ENCODE measurements at places on chromosomes 13 and 19.

- no peak for DNase-seq
Observed at GRCh38 chr13:47036294-47037008, 139.6 kb upstream of the HTR2A start.

DNA sequence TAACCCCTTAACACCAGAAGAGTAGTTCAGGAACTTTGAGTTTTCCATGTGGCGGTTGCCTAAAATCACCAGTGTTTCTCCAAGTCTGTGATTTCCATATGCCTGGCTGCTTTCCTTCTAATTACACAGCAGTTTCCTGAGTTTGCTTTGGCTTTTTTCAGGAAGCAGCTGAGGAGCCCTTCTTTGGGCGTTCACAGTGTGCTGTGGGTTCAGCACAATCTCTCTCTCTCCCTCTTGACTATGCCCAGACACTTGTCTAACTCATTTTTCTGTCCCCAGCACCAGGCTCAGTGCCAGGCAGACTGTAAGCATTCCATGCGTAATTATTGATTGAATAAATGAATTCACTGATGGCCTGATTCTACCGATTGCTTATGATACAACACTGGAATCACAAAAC, 19.7 kb downstream of the SCEL start:
- DNase-seq: no peak

GRCh38 chr13:55440465-55441085, 1700.1 kb upstream of the PRR20A start:
- DNase-seq: no peak

DNA sequence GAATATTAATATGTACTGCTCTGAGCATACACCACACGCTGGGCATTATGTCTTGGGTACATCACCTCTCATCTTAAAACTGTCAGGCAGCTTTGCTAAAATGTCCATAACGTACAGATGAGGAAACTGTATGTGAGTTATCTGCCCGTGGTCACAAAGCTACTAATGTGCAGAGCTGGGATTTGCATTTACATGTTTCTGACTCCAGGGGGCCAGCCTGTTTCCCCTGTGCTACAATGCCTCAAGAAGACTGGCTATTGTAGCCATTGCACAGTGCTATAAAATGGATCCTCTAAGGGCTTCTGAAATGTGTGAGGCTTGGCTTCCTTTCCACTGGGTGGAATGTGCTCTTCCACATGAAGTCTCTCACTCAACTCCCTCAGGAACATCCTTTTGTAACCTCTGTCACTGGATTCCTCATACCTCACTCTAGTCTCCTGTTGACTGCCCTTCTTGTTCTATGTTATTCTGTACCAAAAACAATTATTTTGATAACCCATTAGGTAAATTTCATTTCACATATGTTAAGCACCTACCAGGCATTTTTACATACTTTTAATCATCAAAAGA, 95.6 kb upstream of the HTR2A start:
- DNase-seq: no peak

GRCh38 chr13:32121316-32121715, 89.7 kb downstream of the FRY start:
- no peak for DNase-seq

GRCh38 chr19:10427169-10427568, 6.8 kb downstream of the PDE4A start:
- DNase-seq: no peak

GRCh38 chr13:87953381-87953780, 282.2 kb downstream of the SLITRK5 start:
- DNase-seq: no peak

DNA sequence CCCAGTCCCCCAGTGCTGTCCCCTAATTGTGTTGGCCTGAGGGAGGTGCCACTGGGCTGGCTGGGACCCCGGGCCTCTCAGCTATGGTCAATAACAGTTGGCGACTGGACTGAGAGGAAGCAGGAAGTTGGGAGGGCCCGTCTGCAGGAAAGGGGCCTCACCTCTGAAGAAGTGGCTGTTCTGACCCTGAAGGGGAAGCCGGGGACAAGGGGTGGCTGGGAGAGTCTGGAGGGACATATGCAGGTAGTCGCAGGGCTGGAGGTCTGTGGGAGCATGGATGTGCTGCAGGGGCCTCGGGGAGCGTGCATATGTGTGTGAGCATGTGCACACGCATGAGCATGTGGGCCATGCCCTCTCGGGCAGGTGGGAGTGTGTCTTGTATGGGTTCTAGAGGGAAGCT, 5.9 kb downstream of the PKN1 start:
- no peak for DNase-seq

DNA sequence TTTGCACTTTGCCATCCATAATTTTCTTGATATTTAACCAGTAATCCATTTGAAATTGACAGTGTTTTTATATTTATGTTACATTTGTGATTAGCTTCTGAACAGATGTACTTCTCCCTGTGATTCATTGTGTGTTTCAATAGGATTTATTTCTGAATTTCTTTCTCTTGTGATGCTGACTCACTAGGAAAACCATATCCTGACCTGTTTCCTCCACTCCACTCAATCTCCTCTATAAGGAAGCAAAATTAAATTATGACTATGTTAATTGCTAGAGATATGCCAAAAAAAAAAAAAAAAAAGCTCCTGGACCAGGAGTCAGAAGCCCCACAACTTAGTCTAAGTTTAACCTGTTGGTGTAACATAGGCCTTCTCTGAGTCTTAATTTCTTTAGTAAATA, 614.6 kb upstream of the SPRY2 start:
- no peak for DNase-seq

DNA sequence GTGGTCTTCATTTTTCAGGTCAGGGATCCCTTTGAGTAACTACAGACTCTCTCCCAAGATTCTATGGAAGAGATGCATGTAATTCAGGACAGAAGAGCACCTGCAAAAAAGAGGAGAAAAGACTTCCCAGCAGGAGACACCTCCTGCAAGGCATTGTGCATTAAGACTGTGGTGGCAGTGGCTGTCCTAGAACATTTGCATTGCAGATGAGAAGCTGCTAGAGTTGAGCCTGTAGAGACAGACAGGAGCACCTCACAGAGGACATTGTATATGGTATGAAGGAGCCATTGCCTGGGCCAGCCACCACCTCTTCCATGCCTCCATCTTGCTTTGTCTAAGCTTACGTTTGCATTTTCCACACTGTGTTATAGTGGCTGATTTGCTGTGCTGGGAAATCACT, 11.2 kb upstream of the MYO16 start:
- DNase-seq: no peak

DNA sequence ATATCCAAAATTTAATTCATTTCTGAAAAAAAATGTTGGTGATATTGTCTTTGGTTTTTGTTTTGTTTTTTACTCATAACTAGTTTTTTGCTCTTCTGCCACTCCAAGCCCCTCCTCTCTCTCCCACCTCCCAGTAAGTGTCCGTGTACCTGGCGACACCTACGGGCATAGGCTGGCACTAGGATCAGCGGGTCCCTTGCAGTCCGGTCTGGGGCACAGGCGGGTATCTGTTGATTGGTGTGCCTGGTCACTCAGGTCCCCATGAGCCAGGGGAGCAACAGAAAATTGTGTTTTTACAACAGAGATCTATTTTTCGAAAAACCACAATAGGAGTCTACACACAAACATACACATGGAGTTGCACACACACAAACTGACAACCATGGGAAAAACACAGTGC, 104.8 kb downstream of the ZIC5 start:
- DNase-seq: no peak

DNA sequence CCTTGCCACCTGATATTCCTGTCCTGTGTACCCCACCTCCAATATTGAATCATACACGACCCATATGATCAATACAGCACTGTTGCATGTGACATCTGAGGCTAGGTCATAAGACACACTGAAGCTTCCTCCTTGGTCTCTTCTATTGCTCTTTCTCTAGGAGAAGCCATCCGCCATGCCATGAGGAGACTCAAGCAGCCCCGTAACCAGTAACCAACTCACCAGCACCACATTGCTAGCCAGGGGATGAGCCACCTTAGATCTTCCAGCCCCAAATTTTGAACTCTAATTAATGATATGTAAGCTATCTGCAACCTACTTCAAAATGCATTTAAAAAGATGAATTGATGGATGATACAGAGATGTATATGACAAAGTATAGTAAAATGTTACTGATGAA, 28.6 kb downstream of the ZNF557 start:
- no peak for DNase-seq

DNA sequence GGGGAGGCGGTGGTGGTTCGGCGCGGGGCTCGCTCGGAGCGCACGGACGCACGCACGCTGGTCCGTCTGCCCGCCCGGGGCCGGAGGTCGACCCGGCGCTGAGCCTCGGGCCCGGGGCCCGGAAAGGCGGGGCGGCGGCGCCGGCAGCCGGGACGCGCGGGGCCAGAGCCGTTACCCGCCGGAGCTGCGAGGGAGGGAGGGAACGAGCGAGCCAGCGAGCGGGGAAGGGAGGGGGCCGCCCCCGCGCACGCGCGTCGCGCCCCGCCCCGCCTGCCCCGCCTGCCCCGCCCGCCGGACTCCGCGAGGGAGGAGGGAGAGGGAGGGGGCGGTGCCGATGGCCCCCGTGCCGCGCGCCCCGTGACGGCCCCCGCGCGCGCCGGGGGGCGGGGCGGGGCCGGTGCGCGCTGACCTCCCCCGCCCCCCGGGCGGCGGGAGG, 15.0 kb downstream of the CIC start:
- DNase-seq: peak; percentile 99

DNA sequence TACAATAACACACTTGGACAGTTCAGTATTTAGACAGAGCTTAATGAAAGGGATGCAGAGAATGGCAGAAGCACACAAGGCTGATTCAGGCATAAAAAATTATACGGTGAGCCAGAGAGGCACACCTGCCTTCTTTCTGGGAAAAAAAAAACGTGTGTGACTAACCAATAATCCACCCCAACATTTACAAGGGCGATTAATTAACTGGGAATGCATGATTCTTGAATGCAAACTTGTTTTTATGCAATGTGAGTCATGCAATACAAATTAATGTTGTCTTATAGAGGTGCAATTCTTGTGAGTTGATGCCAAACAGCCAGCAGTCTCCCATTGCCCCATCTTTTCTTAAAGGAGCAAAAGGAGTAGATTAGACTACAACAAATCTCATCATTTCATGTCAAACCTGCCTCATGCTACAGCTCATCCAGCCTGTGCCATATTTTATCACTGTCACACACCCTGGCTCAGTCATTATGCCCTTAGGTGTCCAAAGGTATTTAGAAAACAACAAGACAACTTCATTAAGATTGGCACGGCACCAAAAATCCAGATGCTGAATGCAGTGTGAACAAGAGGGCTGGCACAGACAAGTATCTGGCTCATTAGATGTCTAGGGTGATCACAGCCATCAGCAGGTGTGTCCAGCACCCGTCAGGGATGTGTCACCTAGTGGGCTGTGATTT, 721.1 kb downstream of the EFNB2 start:
- DNase-seq: no peak

DNA sequence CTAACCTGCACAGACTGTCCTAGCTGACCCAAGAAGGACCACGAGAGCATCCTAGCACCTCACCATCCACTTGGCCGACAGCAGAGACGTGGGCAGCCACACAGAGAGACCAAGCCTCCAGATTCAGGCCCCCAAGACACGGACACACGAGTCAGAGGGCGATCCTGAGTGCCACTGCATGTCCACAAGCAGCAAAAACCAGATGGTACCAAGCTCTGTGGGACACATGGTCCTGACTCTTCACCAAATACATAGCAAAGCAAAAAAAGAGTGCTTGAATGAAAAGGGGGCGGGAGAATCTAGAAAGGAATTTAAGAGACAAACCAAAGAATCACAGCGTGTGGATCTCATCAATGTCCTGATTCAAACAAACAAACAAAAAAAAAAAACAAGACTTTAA, 45.2 kb downstream of the MLLT1 start:
- no peak for DNase-seq
